ENCODE measurements at places on chromosomes 16 and 17.
A peak's percentile ranks its signal among the peaks of the same experiment; 100 is the strongest.

- peak; percentile 72 for DNase-seq
These were observed 117.7 kb downstream of the ABCC1 start for GRCh38 chr16:16067127-16067526.

DNA sequence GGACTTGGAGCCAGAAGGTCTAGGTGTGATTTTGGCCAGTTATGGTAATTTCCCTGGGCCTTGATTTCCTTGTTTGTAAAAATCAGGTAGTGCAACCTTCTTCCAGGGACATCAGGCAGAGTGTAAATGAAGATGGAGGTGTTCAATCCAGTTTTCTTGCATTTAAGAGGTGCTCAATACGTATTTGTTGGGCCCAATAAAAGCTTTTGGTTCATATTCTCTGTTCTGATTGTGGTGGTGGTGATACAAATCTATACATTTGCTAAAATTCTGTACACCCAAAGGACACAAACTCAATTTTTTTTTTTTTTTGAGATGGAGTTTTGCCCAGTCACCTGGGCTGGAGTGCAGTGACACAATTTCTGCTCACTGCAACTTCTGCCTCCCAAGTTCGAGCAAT is 6.0 kb downstream of the CD79B start:
- DNase-seq: no peak

DNA sequence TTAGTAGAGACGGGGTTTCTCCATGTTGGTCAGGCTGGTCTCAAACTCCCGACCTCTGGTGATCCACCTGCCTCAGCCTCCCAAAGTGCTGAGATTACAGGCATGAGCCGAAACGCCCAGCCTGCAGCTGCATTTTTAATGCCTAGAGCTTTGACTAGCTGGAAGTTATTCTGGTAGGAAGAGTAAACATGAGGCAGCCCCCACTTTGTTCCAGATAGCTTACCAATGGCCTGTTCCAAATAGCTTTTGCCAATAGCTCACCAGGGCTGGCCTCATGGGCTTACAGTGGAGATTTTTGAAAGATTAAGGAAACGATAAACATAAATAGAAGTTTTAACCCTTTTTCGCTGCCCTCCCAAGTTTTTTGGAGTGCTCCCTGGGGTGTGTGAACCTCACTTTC is 9.8 kb downstream of the TRPV2 start:
- no peak for DNase-seq

GRCh38 chr17:75752405-75752709 is 12.6 kb downstream of the GALK1 start:
- DNase-seq: no peak

DNA sequence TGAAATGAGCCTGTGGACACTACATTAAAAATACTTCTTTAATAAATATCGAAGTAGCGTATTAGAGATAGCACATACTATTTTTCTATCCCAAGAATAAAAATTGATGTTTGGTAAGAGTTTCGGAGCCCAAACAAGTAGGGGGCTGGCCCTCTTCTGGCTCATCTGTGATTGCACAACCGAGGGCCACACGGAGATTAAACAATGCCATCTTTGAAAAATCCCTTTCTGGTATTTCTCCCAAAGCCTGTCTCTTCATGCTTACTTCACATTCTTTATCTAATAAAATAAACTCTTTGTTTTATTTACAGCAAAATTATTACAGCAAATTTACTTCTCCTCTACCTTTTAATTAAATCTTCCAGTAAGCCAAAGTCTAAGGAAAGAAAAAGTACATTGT is 9.6 kb upstream of the MYH11 start:
- DNase-seq: no peak

DNA sequence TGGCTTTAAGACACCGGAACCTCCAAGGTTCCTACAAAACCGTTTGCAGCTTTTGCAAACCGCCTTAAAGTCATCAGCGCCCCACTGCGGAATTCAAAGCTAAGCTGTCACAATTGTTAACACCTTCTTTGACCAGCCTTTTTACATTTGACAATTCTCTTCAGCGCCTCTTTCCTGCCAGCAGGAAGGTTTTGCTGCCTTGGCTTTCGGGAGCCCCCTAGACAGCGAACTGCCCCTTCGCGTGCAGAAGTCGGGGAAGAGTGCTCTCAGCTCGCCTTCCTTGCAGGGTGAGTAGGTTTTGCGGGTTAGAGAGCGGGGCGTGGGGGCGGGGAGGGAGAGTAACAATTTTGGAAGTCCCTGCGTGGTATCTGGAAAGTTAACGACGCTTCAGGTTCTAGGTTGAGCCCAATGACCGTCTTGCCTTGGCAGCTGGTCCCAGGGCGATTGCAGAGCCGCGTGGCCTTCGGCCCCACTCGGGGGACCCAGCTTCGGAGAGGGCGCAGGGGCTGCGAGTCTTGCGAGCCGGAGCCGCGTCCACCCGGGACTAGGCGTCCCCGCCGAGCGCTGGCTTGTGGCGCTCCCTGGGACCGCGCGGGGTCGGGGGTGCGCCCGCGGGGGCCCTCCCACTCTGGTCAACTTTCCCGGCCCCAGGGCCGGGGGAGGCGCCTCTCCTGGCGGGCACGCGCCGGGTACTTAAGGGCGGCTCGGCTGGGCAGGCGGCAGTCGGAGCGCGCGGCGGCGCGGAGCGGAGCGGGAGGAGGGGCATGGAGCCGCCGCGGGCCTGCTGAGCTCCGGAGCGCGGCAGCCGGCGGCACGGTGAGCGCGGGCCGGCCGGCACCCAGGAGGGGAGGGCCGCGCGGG is at the start of gene HAS3:
Gene HAS3 (plus strand): TSS at position 153 of the 861 bp plus-strand sequence. CDS start 3,743 bp downstream, outside the sequence.
- peak; percentile 76 for DNase-seq

DNA sequence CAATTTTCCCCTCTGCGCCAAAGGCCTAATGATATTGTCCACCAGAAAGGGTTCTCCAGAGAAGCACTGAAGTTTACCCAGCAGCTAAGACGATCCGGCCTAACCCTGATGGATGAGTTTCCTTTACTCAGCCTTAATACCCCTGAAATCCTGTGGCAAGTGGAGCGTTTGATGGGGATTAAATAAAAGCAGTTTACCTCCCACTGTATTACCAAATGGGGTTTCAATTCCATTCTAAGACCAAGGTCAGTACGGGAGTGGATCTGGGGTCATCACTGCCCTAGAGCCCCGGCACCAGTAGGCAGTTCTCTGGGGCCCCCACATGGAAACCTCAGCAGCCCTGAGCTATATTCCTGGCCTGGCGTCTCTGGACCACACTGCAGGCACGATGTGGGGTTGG is 97.1 kb upstream of the NOL11 start:
- DNase-seq: peak; percentile 29

DNA sequence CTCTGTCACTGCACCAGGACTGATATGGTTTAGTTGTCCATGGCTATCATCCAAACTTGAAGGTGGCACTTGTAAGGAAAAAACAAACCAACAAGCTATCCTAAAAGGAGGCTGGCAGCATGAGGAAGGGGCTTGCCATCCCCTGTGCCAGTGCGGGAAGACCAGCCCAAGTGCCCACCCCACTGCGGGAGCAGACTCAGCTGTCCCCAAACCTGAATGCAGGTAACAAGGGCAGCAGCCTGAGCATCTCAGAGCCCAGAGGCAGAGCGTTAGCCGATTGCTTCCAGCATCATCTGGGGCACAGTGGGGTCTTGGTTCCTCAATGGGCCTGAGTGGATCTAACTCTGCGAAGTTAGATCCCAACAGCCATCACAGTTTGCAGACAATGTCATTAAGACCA is 29.2 kb upstream of the C16orf78 start:
- DNase-seq: no peak

DNA sequence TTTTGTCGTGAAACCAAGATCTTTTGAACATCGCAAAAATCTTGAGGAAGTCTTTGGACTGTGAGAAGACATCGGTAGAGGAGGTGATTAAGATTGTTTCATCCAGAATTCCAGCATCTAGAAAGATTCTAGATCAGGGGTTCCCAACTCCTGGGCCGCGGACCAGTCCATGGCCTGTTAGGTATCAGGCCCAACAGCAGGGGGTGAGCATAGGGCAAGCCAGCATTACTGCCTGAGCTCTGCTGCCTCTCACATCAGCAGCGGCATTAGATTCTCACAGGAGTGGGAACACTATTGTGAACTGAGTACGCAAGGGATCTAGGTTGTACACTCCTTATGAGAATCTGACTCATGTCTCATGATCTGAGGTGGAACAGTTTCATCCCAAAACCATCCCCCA is 600.6 kb upstream of the CDH11 start:
- DNase-seq: no peak

DNA sequence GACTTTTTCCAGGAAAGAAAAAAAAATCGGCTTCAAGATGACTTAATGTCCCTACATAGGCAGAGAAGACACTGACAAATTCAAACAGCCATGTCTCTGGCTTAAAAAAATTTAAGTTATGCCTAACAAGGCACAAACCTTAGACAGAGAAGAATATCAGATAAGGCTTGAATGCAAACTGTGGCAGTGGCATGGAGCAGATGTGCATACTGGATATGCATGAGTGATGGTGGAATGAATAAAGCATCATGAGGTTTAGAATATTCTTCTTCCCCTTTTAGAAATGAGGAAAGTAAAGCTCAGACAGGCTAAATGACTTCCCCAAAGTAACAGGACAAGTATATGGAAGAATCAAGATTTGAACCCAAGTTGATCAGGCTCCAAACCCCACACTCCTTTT is 23.2 kb upstream of the WSCD1 start:
- DNase-seq: no peak

GRCh38 chr17:6420173-6420641 is 14.7 kb downstream of the AIPL1 start:
- no peak for DNase-seq

DNA sequence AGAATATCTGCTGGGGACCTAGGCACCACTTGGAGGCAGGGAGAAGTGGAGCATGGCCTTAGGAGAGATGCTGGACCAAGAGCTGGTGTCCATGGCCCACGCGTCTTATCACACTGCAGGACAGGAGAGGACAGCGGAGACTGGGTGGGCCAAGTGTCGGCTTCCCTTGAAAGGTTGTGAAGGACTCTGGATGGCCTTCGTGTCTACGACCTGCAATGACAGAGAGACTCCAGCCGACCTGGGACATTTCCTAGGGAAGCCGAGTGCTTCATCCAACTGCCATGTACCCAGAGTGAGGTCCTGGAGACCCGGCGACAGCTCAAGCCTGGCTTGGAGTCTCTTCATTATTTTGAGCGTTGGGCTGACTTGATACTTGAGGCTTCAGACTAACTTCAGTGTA is 20.5 kb downstream of the C1QTNF1 start:
- DNase-seq: no peak

DNA sequence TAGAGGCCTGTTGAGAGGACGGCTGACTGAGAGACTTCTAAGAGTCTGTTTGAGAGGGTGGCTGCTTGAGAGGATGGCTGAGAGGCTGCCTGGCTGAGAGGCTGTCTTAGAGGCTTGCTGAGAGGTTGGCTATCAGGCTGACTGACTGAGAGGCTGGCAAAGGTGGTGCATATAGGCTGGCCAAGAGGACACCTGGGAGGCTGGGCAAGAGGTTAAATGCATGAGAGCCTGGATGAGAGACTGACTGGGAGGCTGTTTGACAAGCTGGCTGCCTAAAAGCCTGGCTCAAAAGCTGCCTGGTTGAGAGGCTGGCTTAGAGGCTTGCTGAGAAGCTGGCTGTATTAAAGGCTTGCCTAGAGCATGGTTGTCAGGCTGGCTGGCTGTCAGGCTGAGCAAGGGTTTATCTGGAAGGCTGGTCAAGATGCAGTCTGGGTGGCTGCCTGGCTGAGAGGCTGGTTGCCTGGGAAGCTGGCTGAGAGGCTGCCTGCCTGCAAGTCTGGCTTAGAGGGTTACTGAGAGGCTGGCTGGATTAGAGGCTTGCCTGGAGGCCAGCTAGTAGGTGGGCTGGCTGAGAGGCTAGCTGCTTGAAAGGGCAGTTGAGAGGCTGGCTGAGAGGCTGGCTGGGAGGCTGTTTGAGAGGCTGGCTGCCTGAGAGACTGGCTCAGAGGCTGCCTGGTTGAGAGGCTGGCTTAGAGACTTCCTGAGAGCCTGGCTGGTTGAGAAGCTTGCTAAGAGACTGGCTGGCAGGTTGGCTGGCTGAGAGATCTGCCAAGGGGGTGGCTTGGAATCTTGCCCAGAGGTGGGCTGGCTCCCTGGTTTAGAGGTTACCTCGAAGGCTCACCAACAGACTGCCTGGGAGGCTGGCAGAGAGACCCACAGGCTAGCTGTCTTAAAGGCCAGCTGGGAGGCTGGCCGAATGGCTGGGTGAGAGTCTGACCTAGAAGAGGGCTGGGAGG is 38.3 kb upstream of the ACSM2B start:
- DNase-seq: peak; percentile 38

DNA sequence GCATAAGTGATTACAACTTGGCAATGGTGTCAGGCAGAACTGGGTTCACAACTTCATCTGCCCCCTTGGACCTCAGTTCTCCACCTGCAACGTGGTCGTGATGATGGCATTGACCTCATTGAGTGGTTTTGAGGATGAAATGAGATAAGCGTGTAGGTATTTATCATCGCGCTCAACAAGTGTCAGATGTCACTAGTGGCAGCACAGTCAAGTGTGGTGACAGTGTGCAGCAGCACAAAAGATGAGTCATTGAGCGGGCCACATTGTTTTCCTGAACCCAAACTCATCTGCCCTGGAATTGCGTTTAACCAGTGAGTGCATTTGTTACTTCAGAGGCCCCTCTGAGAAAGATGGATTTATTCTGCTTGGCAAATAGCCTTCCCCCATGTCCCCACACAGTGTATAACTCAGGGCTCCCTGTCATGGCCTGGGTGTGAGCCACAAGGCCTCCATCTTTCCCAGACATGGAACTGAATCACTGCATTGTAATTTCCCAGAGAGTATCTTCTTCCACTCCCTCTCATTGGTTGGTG is 20.9 kb downstream of the IRX3 start:
- DNase-seq: no peak

DNA sequence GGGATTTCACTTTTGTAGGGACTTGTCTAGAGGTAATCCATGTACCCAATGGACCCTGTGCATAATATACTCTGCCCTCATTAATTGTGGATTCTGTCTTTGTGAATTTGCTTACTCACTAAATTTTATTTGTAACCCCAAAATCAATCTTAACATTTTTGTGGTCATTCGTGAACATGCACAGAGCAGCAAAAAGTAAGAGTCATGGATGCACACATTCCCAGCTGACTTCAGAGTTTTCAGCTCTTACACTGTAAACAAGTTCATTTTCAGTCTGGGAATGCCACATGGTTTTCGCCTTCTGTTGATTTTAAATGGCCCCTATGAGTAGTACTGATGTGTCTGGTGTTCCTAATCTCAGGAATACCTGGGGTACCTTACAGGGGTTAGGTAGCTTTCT is 24.3 kb downstream of the TAC4 start:
- no peak for DNase-seq

DNA sequence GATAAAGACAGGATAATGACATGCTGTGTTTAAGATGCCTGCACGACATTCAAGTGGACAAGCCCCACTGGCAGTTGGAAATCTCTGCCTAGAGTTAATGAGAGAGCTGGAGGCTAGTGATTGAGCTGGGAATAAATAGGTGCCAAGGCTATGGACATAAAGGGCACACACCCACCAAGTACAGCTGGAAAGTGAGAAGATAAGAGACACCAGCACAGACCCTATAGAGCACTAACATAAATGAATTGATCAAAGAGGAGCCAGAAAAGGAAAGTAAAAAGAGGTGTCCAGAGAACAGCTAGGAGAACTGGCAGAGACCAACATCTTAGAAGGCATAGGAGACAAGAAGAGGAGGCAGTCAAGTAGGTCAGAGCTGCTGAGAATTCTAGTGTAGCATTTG is 101.2 kb downstream of the YPEL2 start:
- DNase-seq: no peak
